Stimulated activated CD4-positive, alpha-beta T cell treated with anti-CD3 and anti-CD28 coated beads, TNF-alpha, amount 100 ng/mL, for 1 hour (primary cell): ENCODE measurements at places on chromosomes 12 and 14.

DNA sequence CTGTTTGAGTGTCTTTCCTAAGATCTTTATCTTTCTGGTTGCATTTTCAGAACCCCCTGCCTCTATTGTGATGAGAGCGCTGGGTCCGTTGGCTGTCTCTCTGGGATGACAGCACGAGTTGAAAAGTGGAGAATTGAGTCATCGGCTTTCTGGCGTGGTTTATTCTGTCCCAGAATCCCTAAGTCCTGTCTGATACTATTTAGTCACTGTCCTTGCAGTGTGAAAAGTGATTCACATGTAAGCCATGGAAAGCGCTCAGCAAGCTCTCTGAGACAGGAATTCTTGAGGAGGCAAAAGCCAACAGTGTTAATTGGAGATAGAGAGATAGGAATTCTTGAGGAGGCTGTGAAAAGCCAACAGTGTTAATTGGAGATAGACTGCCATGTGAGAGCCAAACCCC is 121.7 kb downstream of the CHST11 start:
- no peak for DNase-seq

DNA sequence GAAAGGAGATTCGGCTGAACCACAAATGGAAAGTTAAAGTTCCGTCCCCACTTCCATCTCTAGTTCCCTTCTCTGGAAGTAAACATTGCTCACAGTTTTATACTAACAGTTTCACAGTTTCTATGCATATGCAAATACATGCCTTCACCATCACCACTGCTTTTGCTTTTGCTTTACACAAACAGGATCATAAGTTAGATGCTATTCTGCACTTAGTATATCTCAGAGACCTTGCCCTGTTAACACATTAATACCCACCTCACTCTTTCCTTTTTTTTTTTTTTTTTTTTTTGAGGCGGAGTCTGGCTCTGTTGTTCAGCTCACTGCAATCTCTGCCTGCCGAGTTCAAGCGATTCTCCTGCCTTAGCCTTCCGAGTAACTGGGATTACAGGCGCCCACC is 890 bp downstream of the TEP1 start:
- no peak for DNase-seq

DNA sequence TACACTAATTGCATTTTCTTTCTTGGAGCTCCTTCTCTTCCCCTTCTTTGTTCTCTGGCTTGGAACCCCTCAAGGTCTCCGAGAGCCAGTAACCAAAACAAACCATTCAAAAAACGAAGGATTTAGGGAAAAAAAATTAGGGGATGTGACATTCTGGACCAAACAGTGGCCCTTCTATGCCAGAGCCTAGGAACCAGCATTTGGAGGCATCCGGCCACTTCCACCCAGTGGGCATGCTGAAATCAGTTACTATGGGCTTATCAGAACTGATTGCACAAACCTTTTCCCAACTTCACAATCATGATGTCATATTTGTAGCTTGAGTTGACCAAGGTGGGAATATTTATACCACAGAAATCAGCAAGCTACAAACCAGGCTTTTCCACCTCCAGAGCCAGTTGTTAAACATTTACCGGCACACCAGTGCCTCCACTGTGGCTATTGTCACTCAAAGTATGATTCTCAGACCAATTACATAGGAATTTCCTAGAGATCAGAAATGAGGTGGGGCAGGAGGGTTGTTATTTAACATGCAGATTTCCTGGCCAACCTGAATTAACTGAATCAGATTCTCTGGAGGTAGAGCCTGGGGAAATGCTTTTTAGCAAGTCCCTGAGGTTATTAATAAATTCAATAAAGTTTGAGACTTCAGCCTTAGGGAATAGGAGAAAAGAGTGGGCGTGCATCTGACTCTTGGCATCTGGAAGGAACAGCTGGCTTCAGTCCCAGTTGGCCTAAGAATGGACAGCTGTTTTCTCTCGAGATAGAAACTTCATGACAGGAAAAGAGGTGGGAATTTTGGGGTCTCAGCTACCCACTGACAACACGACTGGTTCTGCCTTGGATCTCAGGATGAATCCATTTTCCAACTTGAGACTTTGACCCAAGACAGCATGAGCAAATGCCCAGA is 273.9 kb downstream of the ZFP36L1 start:
- DNase-seq: no peak

DNA sequence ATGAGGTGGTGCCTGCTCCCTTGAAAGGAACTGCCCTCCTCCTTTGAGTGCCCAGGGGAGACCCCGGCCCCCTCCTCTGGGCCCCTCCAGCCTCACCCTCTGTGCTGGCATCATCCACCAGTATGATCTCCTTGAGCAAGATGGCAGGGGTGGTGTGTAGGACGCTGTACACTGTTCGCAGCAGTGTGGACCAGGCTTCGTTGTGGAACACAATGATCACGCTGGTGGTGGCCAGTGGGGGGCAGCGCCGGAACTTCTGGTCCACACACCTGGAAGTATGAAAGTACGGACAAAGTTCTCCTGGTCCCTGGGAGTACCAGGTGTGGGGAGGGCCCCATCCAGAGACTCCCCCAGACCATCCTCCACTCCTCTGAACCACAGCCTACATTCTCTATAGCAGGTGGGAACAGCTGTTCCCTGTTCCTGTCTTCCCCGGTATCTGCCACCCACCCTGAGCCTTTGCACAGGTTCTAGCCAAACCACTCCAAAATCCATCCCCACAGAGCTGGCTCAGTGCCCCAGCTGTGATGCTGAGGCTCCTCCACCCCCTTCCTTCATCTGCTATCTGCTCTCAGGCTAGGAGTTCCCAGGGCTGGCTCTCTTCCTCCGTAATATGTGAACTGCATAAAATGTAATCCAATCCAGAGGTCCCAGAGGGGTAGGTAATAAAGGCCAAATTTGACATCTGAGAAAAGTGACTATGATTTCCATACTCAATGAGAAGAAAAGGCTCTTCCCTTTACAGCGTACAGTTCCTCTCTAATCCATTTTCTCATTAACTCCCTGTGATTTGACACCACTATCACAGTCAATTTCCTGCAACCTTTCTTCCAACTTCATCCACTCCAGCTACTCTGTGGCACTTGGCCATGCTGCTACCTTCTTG is 13.9 kb downstream of the GALNT6 start:
- no peak for DNase-seq

GRCh38 chr14:91103116-91103515 is 10.8 kb upstream of the DGLUCY start:
- DNase-seq: no peak

DNA sequence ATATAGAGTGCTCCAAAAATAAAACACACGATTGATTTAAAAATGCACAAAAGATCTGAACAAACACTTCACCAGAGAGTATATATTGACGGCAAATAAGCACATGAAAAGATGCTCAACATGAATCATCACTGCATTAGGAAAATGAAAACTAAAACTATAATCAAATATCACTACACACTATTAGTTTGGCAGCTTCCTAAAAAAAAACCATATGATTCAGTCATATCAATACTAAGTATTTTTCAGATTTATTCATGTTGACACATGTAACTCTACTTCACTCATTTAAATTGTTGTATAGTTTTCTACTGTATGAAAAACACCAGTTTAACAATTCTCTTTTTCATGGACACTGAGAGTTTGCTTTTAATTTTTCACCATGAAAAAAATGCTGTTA is 41.6 kb downstream of the EXOC5 start:
- DNase-seq: no peak

GRCh38 chr14:97655169-97655948 is 858.2 kb downstream of the VRK1 start:
- no peak for DNase-seq
